Stimulated activated CD4-positive, alpha-beta T cell treated with anti-CD3 and anti-CD28 coated beads, Interleukin-1b, Interleukin-23, amount 100 ng/mL, for 1 hour (primary cell): ENCODE measurements at places on chromosomes 1 and 21.
A peak's percentile ranks its signal among the peaks of the same experiment; 100 is the strongest.

DNA sequence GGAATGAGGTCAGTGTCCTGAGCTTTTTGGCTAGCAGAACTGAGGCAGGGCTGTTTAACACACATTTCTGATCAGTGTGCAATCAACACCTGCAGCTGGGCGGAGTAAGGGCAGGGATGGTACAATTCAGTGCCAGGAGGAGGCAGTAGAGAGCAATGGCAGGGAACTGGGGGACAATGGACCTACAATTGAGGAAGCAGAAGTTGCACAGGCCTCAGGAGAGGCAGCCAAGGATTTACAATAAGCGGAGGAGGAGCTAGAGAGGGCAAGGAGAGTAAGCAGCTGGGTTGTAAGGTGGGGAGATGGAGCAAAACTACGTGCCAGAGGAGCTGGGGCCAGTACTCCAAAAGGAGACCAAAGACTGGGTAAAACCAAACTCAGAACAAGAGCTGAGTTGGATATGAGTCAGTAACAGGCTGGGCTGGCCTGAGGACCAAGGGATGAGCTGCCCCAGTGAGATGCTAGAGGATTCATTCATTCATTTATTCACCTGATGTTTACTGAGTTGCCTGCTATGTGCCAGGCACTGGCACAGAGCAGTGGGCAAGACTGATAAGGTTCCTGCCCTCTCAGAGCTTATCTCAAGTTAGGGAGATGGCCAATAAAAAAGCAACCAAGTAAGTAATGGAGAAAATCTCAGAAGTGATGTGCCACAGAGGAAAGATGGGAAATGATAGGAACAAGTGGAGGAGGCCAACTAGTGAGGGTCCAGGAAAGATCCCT is 10.4 kb upstream of the GALE start:
- no peak for DNase-seq

DNA sequence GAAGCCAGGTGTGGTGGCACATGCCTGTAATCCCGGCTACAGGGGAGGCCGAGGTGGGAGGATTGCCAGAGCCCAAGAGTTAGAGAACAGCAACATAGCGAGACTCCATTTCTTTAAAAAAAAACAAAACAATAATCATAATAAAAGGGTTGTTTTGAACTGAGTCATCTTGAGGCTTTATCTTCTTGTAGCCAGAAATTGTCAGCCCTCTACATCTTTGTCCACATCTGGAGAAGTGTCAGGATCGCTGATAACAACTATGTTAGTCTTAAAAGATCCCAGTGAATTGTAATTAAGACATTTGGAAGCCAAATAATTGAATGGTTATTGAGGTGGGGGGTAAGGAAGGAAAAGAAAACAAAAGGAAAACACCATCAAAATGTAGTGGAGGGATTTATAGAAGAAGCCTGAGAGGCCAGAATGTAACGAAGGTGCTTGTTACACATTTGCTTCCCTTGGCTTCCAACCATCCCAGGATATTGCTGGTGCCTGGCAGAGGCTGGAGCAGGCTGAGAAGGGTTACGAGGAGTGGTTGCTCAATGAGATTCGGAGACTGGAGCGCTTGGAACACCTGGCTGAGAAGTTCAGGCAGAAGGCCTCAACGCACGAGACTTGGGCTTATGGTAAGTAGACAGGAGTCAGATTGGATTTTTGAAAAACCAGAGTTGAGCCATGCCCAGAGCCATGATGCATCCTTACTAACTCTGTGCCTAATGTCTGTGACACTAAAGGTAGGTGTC is 52.5 kb upstream of the MTR start:
- no peak for DNase-seq

GRCh38 chr1:200774311-200774710 is 35.6 kb downstream of the CAMSAP2 start:
- no peak for DNase-seq

- DNase-seq, result no peak
These were observed 18.2 kb downstream of the KIF17 start for GRCh38 chr1:20699558-20699957.

DNA sequence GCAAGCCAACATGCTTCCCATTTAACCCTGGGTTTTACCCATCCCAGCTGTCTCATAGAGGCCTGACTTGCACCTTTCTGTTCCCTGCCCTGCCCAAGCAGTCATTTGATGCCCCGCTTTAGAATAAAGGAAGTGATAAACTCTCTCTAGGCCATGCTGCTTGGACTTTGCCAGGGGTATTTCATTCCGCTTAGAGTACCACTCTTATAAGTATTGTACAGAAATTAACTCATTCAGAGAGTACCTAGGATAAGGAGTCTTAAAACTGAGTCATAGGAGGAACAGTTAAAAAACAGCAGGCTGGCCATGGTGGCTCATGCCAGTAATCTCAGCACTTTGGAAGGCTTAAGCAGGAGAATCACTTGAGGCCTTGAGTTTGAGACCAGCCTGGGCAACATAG is 21.0 kb upstream of the LYST start:
- DNase-seq, result no peak

DNA sequence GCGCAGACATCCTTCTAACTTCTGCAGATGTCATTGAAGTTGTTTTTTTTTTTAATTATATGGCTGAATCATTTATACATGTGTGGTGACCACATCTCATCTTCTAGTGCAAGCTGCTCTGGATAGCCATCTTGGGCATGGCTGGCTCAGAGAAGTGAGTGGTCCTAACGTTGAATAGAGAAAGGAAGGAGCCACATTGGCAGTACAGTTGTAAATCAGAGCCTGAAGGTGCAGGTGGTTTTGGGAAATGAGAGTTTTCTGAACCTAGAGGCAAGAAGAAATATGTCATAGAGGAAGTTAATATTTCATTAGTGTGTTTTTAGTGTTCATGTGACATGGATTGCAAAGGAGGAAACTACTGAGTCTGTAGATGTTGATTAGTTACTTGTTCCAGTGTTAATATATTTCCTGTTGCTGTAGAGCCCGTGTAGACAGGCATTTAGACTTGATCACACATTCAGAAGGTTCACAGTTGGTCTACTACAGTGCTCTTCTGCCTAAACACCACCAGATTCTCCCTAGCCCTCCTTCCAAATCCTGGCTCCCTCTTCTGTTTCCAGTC is 163.7 kb downstream of the ROR1 start:
- no peak for DNase-seq

DNA sequence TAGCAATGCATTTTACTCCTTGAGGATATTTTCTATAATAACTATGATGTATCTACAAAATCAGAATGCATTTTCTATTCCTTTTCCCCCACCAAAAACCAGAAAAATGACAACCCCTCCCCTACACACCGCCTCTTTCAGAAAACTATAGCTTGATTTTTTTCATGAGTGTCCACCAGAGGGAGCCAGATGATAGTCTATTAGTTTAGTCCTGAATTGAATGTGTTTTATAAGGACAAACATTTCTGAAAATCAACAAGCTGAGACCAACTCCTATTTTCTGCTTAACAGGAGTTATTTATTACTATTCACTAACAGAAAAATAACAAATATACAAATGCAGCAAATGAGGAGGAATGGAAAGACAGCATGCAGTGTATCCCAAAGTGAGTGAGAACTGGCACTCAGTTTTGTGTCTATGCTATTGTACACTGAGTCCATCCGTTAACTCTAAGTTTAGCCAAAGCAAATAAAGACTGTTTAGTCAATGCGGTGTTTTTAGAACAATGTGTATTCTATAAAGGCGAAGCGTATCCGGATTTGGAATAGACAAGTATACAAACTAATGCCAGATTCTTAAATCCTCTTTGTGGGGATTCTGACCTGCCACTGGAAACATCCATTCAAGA is 182.6 kb downstream of the VAV3 start:
- DNase-seq, result peak; percentile 14

GRCh38 chr1:7341145-7341905 is 429.8 kb upstream of the VAMP3 start:
- no peak for DNase-seq

- DNase-seq, result no peak
These were observed 69.1 kb upstream of the STUM start for GRCh38 chr1:226479474-226479873.

DNA sequence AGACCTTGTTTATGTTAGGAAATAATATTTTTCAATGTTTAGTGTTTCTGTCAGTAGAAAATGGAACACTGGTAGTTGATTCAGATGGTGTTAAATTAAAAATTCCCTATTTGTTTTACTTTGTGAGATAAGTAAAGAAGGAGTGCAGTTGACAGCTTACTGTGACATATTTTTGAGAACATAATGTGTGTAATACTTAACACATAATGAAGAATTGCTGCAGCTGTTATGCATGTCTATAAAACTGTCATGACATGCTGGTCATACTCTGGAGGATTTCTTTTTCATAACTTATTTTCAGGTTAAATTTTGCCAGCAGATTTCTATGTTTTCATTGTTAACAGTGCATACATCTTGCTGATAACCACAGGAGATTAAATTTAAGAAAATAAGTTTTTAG is 296.1 kb downstream of the CTH start:
- DNase-seq, result no peak

GRCh38 chr21:41168391-41169257 is 664 bp downstream of the BACE2 start:
- DNase-seq, result no peak

- no peak for DNase-seq
These were observed 10.3 kb upstream of the SPRR2B start for GRCh38 chr1:153081736-153082135.

GRCh38 chr1:16900751-16901150 is 5.0 kb downstream of the RNU1-2 start:
- no peak for DNase-seq

- DNase-seq, result no peak
These were observed 649 bp downstream of the PTPN7 start for GRCh38 chr1:202159534-202160371.

- no peak for DNase-seq
These were observed 15.8 kb downstream of the CAMK2N1 start for GRCh38 chr1:20470194-20470593.

GRCh38 chr1:75796376-75797272 is at the start of gene MSH4:
Gene MSH4 (plus strand): TSS chr1:75796882. CDS start chr1:75796986, 104 bp downstream.
- DNase-seq, result no peak

DNA sequence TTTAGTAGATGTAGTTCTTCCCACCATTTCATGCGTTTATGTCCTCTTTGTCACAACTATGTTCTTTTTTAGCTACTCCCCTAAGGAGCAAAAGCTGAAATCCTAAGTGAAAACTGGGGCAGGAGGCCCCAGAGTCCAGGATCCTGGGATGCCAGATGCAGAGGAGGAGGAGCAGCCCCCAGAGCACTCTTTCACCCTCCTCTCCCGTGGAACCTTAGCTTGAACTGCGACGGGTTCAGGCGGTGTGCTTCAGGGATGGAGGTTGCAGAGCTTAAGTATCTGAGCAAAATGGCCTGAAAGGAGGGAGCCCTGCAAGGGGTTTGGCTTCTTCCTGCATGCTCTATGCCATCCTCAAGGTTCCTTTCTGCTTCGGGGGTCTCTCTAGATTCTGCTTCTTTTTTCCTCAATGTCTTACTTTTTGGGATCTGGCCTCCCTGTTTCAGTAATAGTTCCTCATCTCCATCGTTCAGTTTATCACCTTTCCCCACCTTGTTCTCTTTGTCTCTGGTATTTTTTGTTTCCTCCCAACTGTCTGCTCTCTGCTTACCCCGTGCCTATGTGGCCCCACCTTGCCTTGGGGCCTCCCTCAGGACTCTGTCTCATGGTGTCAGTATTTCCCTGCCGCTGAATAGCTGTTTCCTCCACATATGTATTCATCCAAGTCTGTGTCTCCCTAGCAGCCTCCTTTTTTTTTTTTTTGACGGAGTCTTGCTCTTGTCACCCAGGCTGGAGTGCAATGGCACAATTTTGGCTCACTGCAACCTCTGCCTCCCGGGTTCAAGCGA is 2.7 kb upstream of the NHLH1 start:
- no peak for DNase-seq
